ENCODE measurements at places on chromosomes 7 and 10.

DNA sequence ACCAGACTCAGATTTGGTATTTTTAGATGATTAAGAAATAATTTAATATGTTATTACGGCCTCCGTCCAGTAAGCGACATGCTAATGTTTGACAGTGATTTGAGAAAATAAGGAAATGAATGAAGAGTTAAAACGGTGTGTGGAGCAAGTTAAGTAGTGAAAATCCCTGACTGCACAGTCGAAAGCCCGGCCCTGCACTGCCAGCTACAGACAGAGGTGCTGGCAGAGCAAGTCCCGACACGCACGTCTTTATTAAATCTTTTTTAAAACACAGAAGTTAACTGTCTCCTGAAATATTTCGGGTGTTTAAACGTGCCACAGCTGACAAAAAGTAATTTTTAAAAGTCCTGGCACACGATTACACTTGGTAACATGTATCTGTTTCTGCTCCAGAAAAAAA lies 293.4 kb upstream of the RNF32 start:
- no peak for DNase-seq

DNA sequence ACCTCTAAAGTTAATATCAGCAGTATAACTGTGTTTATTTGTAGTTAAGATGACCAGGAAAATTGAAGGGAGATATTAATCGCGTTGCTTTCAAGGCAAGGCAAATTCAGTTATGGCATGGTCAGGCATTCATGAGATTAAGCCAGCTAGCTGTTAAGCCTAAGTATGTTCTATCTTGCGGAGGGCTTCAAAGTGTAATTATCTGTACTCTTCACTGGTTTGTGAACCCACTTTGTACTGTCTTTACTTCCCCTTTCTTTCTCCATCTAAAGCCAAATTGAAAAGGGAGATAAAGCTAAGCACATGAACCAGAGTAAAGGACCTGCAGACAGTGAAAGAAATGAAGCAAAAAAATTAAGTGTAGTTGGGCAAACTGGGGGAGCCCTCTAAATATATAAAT lies 483.1 kb upstream of the NRP1 start:
- no peak for DNase-seq

DNA sequence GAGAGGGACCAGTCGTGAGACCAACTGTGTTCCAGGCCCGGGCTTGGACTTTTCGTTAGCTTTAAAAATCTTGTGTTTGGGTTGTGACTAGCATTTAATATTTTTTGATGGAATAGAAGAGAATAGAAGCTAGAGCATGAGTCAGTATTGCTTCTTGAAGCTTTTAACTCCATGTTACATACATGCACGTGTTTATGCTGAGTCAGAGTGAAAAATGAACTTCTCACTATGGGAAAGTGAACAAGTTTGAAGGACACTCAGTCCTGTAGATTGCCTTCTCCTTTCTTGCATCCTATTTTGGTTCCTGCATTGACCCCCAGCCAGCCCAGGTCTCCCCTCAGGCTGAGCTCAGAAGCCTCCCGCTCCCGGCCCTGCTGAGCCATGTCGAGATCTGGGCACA lies 31.8 kb downstream of the GHRHR start:
- DNase-seq, result no peak

DNA sequence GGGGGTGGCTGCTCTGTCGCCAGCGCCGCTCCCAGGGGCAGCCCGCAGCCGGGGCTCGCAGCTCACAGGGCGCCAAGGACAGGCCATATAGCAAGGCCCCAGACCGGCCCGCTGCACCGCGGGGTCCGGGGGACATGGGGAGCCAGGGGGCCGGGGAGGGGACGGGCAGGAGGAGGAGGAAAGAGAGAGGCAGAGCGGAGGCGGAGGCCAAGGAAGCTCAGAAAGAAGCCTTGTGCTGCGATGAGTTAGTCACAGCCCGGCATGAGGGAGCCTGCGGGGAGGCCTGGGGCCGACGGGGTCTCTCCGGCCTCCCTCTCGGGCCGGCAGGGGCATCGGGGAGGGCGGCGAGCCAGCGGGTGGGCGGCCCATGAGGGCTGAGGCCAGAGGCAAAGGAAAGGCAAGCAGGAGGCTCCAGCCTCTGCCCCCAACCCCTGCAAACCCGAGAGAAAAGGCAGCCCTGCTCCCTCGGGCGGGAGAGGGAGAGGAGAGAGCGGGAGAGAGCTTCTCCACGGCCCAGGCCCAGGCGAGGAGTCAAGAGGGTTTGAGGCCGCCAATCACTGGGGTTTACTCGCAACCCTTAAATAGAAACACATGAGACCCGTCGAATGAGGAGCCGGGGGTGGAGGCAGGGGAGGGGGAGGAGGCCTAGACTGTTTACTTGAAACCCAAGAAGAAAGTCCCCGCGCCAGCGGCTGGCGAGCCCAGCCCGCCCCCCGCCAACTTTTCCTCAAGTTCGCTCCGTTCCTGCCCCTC lies 167.9 kb downstream of the NEURL1 start:
- peak; percentile 13 for DNase-seq

- no peak for DNase-seq
Observed at GRCh38 chr10:68861253-68861652, 33.9 kb downstream of the STOX1 start.

- DNase-seq, result no peak
Observed at GRCh38 chr10:132606031-132606491, 68.5 kb downstream of the INPP5A start.

DNA sequence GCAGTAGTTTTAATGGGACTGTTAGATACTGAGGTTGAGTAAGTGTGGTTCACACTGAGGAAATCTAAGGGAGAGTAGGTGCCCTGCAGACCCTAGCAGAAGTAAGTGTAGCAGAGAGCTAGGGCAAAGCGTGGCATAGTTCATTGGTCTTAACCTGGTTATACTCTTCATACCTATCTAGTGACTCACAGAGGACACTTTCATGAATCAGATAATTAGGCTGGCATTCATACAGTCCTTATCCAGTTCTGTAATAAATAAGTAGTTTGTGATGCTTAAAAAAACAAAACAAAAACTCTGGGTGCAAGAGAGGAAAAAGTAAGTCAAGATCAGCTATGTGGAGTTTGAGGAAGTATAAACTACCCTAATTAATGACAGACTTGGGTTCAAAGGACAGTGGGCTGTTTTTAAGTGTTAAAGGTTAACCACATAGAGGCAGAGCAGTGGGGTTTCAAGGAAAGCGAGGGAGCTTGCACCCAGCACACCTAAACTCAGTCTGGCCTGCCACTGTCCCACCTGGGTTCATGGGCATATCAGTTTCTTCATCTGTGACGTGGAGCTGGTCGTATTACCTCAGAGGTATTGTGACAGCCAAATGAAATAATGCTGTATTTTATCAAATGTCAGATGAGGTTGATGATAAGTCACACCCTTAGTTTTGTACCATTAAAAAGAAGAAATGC lies 27.1 kb downstream of the LMTK2 start:
- no peak for DNase-seq

- DNase-seq, result no peak
Observed at GRCh38 chr10:102534333-102534732, 30.6 kb downstream of the SUFU start.

GRCh38 chr7:71626206-71626605 lies 494.3 kb downstream of the GALNT17 start:
- DNase-seq, result no peak

DNA sequence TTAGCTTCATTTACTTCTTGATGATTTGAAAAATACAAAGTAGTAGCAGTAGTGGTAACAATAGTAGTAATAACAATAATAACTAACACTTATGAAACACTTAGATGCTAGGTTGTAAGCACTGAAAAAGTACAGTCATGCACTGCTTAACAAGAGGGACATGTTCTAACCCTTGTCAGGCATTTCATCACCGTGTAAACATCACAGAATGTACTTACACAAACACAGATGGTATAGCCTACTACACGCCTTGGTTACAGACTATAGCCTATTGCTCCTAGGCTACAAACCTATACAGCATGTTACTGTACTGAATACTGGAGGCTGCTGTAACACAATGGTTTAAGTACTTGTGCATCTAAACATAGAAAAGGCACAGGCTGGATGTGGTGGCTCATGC lies 60.6 kb downstream of the PUS7 start:
- no peak for DNase-seq

DNA sequence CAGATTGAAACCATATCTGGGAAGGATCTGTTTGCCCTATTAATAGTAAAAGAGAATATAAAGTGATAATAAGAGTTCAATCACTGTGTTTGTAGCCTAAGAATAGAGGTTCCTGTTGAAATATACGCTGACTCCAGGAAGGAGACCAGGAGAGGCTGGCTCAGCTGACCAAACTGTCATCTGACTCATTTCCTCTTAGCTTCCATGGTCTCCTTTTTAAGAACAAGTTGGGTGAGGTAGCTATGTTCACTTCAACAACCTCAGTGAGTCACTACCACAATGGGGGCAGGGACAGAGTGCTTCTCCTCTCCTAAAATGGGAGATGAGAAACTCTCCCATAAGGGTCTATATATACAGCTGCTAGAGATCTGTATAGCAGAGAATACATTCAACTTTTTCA lies 543.3 kb downstream of the CALN1 start:
- peak; percentile 37 for DNase-seq

DNA sequence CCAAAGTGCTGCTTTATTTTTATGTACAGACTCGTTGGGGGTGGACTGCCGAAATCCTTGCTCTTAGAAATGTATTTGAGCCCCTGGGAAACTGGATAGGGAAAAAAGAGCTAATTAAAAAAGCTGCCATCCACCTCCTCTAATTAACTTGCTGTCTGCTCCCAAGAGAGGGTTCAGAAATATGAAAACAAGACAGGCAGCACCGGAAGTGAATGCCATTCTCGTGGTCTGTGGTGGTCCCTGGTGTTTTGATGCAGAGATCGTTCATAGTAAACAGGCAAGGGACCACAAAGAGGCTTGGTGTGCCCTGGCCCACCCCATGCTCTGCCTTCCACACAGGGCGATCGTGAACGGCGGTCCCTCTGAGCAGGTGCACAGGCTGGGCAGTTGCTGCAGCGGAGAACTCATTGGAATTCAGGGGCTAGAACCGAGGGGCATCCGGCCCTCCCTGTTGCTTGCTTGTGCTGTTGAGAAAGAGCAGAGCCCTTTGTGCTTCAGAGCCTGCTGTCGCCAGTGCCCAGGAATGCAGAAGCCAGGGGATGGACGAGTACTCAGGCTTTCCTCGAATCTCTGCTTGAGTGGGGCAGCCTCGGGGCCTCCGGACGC lies 79.1 kb upstream of the BTBD16 start:
- no peak for DNase-seq

DNA sequence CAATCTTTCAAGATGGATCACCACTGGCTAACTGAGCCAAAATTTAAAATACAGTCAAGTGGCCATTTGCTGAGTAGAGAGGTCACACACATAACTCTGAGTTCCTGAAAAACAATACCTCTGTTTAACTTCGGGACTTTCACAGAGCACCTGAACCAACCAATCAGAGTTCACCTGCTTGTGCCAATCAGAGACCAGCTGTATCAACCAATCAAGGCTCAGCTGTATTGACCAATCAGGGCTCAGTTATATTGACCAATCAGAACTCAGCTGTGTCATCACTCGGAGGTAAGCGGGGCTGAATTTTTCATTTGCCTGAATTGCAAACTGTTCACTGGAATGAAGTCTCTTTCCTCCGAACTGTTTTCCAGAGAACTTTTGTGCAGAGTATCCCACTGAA lies 10.0 kb upstream of the CPXM2 start:
- no peak for DNase-seq

DNA sequence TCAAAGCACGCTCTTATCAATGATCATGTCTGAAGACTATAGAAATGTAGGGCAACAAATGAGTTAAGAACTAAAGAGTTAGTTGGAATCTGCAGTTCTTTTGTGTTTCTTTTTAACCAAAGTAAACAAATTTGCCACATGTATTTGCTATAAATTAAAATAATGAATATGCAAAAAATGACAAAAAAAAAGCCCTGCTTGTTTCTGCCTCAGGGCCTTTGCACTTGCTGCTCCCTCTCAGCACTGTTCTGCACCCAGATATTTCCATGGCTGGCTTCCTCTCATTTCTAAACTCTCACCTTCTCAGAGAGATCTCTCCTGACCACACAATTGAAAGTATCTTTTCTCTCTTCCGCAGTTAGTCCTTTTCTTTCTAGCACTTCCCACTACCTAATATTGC lies 181.8 kb upstream of the YAE1 start:
- DNase-seq, result no peak

DNA sequence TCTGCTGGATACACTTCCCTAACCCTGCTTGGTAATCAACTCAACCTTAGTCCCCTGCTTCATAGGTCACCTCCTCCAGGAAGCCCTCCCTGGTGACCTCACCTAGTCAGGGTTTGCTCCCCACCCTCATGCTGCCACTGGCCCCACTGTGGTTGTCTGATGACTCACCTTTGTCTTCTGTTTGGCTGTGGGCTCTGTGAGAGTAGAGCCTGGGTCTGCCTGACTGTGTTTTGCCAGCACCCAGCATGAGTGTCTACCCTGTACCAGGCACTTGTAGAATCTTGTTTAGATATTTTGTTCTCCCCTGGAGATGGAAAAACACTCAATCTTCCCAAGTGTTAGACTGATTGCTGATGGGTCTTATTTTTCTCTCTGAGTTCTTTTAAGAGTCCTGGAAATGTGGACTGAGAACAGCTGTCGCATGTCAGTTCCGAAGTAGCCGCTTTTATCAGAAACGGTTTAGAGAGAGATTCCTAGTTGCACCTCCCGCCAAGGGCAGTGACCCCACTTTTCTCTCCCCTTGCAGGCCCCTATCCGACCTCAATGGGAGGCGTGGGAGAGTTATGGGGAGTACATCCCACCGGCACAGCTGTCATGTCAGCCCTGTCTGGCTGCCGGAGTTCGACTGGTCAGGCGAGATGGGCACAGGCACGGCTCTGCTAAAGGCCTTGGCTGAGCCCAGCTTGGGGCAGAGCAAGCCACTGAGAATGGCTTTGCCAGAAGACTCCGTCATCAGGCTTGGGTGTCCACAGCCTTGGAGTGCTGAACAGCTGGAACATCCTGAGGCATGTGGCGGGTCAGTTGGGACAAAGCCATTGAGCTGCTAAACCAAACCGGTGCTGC lies 134.3 kb downstream of the GRK5 start:
- DNase-seq, result no peak

DNA sequence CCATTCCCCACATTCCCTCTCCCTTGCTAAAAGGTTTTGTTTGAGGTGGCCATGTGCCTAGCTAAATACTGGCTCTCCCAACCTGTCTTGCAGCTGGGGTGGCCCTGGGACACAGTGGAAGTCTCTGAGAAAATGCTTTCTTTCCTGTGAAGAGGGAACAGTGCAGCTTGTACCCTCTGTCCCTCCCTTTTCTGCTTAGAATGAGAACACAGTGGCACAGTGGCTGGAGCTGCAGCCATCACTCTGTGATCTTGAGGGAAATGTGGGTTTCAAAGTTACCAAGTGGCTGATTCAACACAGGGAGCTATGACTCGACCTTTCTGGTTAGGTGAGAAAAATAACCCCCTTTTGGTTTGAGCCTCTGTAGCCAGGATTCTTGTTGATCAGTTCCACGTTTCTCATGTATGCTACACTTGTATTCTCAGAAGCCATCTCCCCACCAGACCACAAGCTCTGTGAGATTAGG lies 62.7 kb upstream of the CARD11 start:
- DNase-seq, result no peak

- peak; percentile 82 for DNase-seq
Observed at GRCh38 chr7:77791336-77791735, 6.9 kb downstream of the TMEM60 start.

GRCh38 chr10:75597773-75598440 lies 166.5 kb downstream of the LRMDA start:
- DNase-seq, result no peak
